ENCODE measurements at places on chromosomes 1 and 21. TPM values are rescaled to one million over a fixed set of nuclear protein-coding genes. Genes with fewer than 3 reads are reported as not detected.

POTED gene
- not detected for total RNA-seq

ANGPTL3 gene
- not detected for total RNA-seq

SYNC gene
- total RNA-seq = 15.8 TPM

SH2D5 gene
- total RNA-seq = 5.5 TPM

GJC2 gene
- total RNA-seq = 1.9 TPM

FCER1G gene
- not detected for total RNA-seq

KCNQ4 gene
- under 0.01 TPM for total RNA-seq

MARK1 gene
- total RNA-seq = 0.89 TPM

MECR gene
- total RNA-seq = 39.0 TPM

LDLRAD1 gene
- not detected for total RNA-seq
